ENCODE measurements at places on chromosomes 7 and 10.

- DNase-seq: no peak
These were observed 684 bp upstream of the ATXN7L1 start for GRCh38 chr7:105876964-105877601.

DNA sequence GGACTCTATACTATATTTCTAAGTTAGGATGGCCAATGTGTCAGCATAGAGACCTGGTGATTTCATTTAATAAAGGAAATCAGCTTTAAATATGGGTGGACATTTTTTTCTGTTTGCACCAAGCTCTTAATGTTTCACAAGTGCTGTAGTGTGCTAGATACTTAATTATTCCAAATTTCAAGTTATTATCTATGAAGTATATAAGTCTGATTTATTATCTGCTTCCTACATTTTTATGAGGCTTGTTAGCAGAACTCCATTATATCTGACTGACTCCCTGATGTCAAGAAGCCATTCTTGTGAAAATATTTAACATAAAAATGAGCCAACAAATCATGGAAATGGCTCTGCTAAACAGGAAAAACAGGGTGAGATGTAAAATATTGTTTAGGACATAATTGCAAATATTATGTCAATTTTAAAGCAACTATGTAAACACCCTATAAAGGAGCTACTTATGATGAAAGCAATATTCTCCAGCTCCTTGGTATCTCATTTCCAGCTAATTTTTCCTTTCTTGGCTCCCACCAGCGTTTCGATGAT, 1415.2 kb downstream of the GATA3 start:
- DNase-seq: no peak

DNA sequence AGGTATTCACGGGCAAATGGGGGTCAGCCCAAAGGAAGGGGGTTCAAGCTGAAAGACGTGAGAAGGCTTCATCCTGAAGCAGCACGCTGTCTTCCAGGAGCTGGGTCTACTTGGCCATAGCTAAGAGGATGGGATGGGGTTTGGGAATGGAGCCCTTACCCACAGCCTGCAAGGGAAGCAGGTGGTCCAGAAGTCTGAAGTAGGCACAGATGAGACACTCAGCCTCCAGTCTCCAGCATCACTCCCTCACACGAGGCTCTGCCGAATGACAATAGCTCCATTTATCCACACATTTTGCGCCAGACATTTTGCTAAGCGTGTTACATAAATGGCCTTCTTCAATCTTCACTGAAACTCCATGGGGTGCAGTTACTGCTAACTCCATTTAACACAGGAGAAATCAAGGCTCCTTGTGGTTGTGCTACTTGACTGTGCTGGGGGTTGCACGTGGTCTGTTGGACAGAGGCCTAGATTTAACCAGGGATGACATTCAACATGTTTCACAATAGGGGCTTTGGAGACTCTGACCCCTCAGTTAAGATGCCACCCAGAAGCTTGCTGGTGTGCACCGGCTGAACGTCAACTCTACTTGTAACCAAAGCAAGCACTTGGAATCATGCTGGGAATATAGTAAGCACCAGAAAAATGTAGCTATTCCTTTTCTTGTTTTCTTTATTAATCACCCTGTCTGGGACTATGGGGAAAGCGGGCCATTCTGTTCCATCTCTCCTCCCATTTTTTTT, 85.3 kb downstream of the FAM241B start:
- no peak for DNase-seq

GRCh38 chr7:127317447-127317961, 64.8 kb upstream of the GRM8 start:
- DNase-seq: no peak

GRCh38 chr7:68424658-68425297, 1173.5 kb upstream of the AUTS2 start:
- DNase-seq: no peak

- no peak for DNase-seq
These were observed 73.3 kb upstream of the HABP2 start for GRCh38 chr10:113479346-113480080.

DNA sequence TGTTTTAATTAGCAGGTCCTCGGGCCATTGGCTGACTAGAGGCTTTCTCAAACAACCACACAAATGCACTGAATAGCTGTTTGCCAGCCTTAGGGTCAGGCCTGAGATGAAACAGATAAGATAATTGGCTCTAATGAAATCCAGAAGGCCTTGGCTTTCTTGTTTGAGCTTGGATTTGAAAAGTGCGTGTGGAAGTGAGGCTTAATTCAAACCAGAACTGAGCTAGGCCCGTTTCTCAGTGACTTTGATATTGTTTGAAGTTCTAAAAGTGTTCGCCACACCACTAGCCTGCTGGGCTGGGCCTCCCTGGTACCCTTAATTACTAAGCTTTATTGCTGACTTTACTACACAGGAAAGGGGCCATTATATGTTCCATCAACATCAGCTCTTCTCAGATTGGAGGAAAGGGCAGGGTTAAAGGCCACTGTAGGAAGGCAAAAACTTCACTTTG, 270.6 kb downstream of the TWIST1 start:
- DNase-seq: no peak

- DNase-seq: no peak
These were observed 27.9 kb downstream of the FGFR2 start for GRCh38 chr10:121570315-121570714.

DNA sequence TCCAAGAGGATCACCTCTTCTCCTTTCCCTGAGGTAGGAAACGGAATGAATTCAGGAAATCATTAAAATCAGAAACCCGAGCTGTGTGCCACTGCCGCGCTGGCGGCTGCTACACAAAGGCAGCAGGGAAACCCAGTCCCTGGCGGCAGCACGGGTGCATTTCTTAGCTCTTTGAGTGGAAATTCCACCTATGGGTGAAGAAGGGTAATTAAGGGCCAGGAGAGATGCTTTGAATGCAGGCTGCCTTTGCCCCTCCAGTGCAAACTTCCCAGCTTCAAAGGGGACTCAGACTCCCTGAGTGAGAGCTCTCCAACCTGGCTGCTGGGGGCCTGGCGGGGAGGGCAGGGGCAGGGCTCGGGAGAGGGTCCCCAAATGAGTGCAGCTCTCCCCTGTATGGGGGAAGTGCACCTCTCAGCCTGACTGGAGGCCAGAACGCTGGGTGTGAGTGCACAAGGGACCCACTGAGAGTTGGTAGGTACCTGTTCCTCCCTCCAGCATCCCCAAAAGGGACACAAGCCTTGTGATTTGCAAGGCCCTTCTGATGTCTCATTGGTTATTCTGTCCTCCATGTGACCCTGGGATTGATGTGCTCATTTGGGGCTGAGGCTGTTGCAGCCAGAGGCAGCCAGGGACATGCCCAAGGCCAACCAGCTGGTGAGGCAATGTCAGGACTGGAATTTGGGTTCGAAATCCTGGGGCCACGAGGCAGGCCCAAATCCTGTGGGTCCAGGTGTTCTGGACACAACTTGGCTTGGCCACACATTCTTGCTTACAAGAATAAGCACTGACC, 16.3 kb upstream of the ZMIZ1 start:
- DNase-seq: no peak

- DNase-seq: peak; percentile 50
These were observed 13.0 kb upstream of the STK31 start for GRCh38 chr7:23696916-23697441.

DNA sequence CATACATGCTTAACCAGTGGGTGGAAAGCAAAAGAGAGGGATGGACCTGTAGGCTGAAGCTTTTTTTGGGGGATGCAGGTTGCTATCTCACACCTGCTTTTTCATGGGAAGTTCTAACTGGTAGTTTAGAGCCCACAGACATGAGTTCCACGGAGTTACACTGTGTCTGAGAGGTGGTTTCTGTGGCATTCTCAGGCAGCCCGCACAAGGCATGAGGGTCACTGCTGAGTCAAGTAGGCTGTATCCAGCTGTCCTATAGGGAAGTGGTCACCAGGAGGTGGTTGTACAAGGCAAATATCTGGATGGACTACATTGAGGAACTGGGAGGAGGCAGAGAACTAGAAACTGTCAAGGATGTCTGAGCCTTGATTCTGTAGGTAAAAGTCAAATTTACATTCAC, 351.0 kb upstream of the POM121L12 start:
- DNase-seq: no peak

GRCh38 chr7:51313738-51314425, 2.7 kb downstream of the COBL start:
- no peak for DNase-seq

GRCh38 chr7:82722946-82723345, 279.4 kb upstream of the CACNA2D1 start:
- peak; percentile 12 for DNase-seq

DNA sequence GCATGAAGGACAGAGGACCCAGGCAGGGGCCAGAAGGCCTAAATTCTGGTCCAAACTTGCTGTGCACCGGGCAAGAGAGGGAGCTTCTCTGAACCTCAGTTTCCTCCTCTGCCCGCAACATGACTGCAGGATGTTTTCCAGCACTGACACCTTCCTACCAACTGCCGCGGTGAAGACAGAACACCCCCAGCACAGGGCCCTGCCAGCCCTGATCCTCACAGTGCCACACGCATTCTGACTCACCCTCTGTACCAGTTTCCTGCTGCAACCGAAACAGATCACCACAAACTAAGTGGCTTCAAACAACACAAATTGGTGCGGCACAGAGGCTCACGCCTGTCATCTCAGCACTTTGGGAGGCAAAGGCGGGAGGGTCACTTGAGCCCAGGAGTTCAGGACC, 18.1 kb downstream of the MAD1L1 start:
- DNase-seq: no peak

- no peak for DNase-seq
These were observed 3.1 kb downstream of the JCAD start for GRCh38 chr10:30056281-30056680.

DNA sequence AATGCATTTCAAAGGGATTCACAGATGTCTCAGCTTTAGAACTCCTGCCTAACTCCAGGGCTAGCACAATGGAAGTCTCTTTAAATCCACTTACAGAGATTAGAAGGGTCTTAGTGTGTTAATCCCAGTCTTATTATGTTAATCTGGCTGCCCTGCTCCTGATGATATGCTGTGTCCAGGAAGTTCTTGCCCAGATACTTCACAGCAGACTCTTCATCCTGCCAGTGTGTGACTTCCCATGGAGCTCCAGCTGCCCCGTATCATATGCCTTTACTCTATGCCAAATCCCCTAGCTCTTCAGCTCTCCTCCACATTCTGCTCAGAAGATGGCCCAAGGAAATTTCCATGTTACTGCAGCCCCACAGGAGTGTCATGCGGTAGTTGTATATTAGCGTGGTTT, 533.8 kb downstream of the GALNT17 start:
- DNase-seq: no peak

DNA sequence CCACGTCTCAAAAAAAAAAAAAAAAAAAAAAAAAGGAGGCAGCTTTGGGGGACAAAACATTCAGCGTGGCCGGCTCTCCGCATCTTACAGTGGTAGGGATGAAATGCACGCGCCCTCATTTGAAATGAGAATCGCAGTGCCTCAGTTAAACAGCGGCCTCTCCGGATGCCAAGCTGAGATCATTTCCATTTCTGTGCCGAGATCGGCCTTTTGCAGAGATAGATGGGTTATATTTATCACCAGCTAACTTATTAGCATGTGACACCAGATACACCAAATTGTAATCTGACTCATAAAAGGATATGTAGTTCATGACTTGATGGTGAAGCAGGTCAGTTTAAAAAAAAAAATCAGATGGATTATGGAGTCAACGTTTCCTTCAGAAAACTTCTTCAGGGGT, 138.7 kb downstream of the CUX1 start:
- no peak for DNase-seq

GRCh38 chr10:3873728-3874461, 88.9 kb upstream of the KLF6 start:
- no peak for DNase-seq

GRCh38 chr7:108310351-108310750, 145.9 kb downstream of the NRCAM start:
- no peak for DNase-seq

DNA sequence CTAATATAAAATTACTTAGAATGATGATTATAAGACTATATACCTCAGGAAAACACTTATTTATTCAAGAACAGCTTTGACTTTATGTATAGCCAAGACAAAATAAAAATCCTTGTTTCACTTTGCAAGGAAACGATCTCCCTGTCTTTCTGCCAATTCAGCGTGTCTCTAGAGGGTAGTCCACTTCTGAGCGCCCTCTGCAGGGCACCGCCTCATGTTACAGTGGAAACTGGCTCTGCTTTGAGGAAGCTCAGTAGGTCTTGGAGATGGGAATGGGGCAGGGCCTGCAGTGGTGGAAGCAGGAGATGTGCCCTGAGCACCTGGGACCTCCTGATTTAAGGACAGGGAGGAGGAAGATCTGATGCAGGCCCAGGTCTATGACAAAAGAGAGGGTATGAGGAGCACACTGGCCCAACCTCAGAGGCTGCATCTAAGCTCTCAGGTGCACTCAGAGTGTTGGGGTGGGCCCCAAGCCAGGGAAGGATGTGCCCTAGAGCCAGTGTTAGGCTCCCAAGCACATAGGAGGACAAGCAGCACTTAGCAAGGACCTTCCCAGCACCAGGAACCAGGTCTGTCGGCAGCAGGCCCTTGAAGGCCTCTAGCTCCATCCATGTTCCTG, 481.0 kb downstream of the TNS3 start:
- peak; percentile 16 for DNase-seq

- no peak for DNase-seq
These were observed 1.7 kb downstream of the NXPH1 start for GRCh38 chr7:8435095-8435494.

GRCh38 chr10:58755677-58756076, 243.0 kb downstream of the BICC1 start:
- no peak for DNase-seq

GRCh38 chr7:33325754-33326484, 196.6 kb downstream of the BBS9 start:
- no peak for DNase-seq

GRCh38 chr10:83965473-83965872, 173.8 kb upstream of the GHITM start:
- DNase-seq: no peak

GRCh38 chr7:13042605-13043236, 355.3 kb downstream of the ARL4A start:
- no peak for DNase-seq

- no peak for DNase-seq
These were observed 243.6 kb upstream of the GRB10 start for GRCh38 chr7:51026341-51026740.

- DNase-seq: no peak
These were observed 117.4 kb upstream of the PFKP start for GRCh38 chr10:2949948-2950354.

GRCh38 chr7:136956232-136956631, 87.8 kb downstream of the CHRM2 start:
- no peak for DNase-seq

DNA sequence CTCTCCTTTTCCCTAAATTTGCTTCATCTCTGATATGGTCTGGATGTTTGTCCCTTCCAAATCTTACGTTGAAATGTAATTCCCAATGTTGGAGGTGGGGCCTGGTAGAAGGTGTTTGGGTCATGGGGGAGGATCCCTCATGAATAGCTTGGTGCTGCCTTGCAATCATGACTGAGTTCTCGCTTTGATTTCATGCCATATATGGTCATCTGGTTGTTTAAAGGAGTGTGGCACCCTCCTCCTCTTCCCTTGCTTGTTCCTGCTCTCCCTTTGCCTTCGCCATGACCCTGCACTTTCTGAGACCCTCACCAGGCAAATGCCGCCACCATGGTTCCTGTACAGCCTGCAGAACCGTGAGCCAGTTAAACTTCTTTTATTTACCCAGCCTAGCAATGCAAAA, 14.5 kb downstream of the NOBOX start:
- no peak for DNase-seq

GRCh38 chr7:22184549-22185199, 172.3 kb downstream of the RAPGEF5 start:
- DNase-seq: no peak

Data from SHP77 (cell line).